Mesenchymal stem cell (in vitro differentiated cells and primary cell): ENCODE measurements at places on chromosomes 16 and 17.

GRCh38 chr17:77356690-77357201 lies 216.0 kb downstream of the SEC14L1 start:
- H3K4me3 ChIP-seq, result no peak overlapping the region
- H3K4me1 ChIP-seq, result peaks cover 24% of the 10 kb centered on the region
- no peak overlapping the region for H3K27ac ChIP-seq
- DNase-seq, result no peak
- H3K36me3 ChIP-seq, result peaks cover 9% of the 10 kb centered on the region

DNA sequence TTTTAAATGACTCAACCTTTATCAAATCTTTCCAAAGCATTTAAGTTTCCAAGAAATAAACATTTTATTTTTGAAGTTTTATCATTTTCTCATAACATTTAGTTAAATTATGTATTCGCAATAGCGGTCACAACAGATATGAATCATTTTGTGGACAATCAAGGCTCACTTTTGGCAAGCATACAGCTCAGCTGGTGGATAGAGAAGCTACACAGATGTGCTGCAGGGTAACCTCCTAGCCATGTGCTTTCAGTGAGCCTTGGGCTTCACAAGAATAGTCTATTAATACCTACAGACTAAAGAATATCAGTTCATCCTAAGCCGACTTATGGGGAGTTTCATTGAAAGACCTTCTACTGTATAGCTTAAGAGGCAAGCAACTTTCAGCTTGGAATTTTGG lies 144.8 kb downstream of the MRTFB start:
- DNase-seq, result no peak
- H3K4me3 ChIP-seq, result no peak overlapping the region
- H3K4me1 ChIP-seq, result no peaks in the 10 kb centered on the region
- no peak overlapping the region for H3K27ac ChIP-seq
- no peaks in the 10 kb centered on the region for H3K27me3 ChIP-seq

GRCh38 chr16:76837872-76838271 lies 353.1 kb upstream of the MON1B start:
- H3K27ac ChIP-seq, result no peak overlapping the region
- H3K4me3 ChIP-seq, result no peak overlapping the region
- H3K27me3 ChIP-seq, result no peaks in the 10 kb centered on the region
- no peaks in the 10 kb centered on the region for H3K4me1 ChIP-seq
- no peak for DNase-seq

- peaks cover 1% of the 10 kb centered on the region for H3K4me1 ChIP-seq
- peaks cover 8% of the 10 kb centered on the region for H3K27me3 ChIP-seq
- no peak overlapping the region for H3K27ac ChIP-seq
- H3K36me3 ChIP-seq, result no peaks in the 10 kb centered on the region
- no peak for DNase-seq
- H3K4me3 ChIP-seq, result no peak overlapping the region
Measured at GRCh38 chr17:64015447-64015846, 5.0 kb downstream of the ICAM2 start.

GRCh38 chr17:13129356-13129755 lies 111.5 kb upstream of the ELAC2 start:
- no peak for DNase-seq
- H3K27me3 ChIP-seq, result no peaks in the 10 kb centered on the region
- no peak overlapping the region for H3K27ac ChIP-seq
- no peaks in the 10 kb centered on the region for H3K4me1 ChIP-seq
- no peaks in the 10 kb centered on the region for H3K36me3 ChIP-seq

DNA sequence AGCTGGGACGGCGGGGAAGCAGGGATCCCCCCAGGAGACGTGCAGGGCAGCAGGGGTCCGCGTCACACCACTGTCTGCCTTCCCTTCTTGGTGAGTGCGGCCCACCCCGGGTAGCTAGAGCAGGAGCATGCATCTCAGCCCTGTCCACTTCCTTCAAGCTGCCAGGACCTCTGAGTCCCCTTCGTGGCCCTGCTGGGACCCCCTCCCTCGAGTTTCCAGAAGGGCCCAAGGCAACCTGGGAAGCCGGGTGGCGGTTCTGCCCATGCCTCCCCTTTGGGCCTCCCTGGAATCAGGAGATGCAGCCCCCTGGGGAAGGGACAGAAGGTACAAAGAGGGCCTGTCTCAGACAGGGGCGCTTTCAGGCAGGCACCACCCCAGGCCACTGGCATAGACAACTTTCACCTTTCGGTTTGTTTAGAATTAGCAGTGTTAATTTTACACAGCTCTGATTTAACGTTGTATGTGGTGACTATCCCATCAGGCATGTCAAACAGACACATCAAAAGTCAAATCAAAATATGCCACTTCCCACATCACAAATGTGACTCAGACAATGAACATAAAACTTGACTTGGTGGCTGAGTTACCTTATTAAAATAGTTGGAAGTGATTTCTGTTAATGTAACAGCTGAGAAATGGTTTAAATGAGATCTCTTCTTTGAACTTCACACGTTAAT lies 94.5 kb upstream of the METRNL start:
- peaks cover 14% of the 10 kb centered on the region for H3K4me1 ChIP-seq
- no peak for DNase-seq
- H3K4me3 ChIP-seq, result no peak overlapping the region
- H3K27ac ChIP-seq, result no peak overlapping the region
- no peaks in the 10 kb centered on the region for H3K36me3 ChIP-seq
- H3K27me3 ChIP-seq, result no peaks in the 10 kb centered on the region

DNA sequence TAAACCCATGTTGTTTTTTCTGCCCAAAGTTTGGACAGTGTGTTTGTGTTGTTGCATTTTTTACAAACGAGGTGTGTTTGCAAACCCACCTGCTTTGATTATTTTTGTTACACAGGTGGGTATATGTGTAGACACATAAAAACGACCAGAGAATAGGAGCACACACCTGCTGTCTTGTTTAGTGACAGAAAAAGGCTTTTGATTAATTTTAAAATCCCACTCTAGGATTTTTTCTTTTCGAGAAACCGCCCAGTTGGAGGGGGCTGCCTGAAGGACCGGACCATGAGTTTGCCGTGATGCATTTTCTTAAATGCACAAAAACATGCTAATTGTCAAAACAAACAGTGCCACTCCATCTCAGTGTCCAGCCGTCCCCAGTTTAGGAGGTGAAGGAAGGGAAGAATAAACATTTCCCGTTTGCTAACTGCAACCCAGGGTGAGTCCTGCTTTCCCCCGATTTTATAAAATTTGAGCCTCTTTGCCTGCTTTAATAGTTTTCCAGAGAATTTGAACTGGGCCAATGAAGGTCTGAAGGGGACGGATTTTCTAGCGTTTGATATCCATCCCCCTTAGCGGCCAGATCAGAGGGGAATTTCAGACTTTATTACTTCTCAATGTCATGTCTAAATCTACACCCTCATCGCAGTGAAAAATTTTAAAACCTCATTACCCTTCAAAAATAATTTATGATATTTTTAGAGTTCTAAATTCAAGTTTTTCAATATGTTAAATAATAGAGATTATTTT lies 3.2 kb downstream of the FOXC2 start:
- H3K4me3 ChIP-seq, result peak overlapping the region; percentile 42
- H3K4me1 ChIP-seq, result peaks cover 32% of the 10 kb centered on the region
- H3K27ac ChIP-seq, result peak overlapping the region; percentile 79

DNA sequence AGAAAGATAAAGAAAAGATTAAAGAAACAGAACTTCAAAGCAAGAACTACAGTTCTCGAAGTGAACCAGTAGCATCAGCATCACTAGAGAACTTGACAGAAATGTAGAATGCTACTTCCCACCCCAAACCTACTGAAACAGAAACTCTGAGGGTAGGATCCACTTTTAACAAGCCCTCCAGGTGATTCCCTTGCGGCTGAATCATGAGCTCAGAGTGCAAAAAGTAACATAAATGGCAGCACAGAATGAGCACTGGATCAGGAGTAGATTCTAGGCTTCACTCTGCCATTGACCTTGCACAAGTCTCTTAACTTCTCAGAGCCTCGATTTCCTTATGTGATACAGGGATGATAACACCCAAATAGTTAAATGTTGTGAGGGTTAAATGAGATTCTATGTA lies 5.8 kb downstream of the TOM1L2 start:
- H3K27ac ChIP-seq, result no peak overlapping the region
- no peaks in the 10 kb centered on the region for H3K27me3 ChIP-seq
- H3K4me3 ChIP-seq, result no peak overlapping the region
- DNase-seq, result no peak
- peaks cover 9% of the 10 kb centered on the region for H3K4me1 ChIP-seq
- H3K36me3 ChIP-seq, result no peaks in the 10 kb centered on the region

- H3K36me3 ChIP-seq, result no peaks in the 10 kb centered on the region
- no peak overlapping the region for H3K27ac ChIP-seq
- H3K4me3 ChIP-seq, result no peak overlapping the region
- no peaks in the 10 kb centered on the region for H3K27me3 ChIP-seq
Measured at GRCh38 chr17:65655706-65656105, 94.3 kb upstream of the AXIN2 start.

DNA sequence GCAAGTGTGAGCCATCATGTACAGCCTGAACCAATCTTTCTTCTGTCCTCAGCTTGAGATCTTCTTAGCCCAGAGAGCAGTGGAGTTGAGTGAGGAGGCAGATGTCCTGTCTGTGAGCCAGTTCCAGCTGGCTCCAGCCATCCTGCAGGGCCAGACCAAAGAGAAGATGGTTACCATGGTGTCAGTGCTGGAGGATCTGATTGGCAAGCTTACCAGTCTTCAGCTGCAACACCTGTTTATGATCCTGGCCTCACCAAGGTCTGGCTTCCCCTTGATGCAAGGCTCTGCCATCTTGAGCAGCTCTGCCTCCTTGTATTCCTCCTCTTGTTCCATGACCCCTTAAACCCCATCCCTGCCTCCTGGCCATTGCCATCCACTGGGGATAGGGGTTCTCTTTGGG lies 9.6 kb downstream of the CDK5RAP3 start:
- H3K27ac ChIP-seq, result no peak overlapping the region
- DNase-seq, result no peak
- no peaks in the 10 kb centered on the region for H3K4me1 ChIP-seq
- peaks cover 69% of the 10 kb centered on the region for H3K36me3 ChIP-seq
- H3K27me3 ChIP-seq, result no peaks in the 10 kb centered on the region
- H3K4me3 ChIP-seq, result no peak overlapping the region

- no peak overlapping the region for H3K27ac ChIP-seq
- H3K27me3 ChIP-seq, result no peaks in the 10 kb centered on the region
- H3K36me3 ChIP-seq, result no peaks in the 10 kb centered on the region
- no peaks in the 10 kb centered on the region for H3K4me1 ChIP-seq
- H3K4me3 ChIP-seq, result no peak overlapping the region
Measured at GRCh38 chr17:10875430-10875851, 37.6 kb upstream of the PIRT start.

- no peaks in the 10 kb centered on the region for H3K27me3 ChIP-seq
- no peaks in the 10 kb centered on the region for H3K36me3 ChIP-seq
- H3K4me3 ChIP-seq, result no peak overlapping the region
- no peaks in the 10 kb centered on the region for H3K4me1 ChIP-seq
- no peak for DNase-seq
Measured at GRCh38 chr17:56111706-56112485, 41.4 kb upstream of the ANKFN1 start.

- no peak overlapping the region for H3K4me3 ChIP-seq
- DNase-seq, result no peak
- no peak overlapping the region for H3K27ac ChIP-seq
- H3K4me1 ChIP-seq, result no peaks in the 10 kb centered on the region
Measured at GRCh38 chr16:50396761-50397535, 28.2 kb upstream of the BRD7 start.

- DNase-seq, result no peak
- H3K4me1 ChIP-seq, result peaks cover 9% of the 10 kb centered on the region
- H3K36me3 ChIP-seq, result peaks cover 3% of the 10 kb centered on the region
- no peak overlapping the region for H3K4me3 ChIP-seq
Measured at GRCh38 chr17:27511168-27511883, 55.1 kb downstream of the KSR1 start.

GRCh38 chr17:3026125-3026855 lies 37.1 kb downstream of the OR1D5 start:
- H3K36me3 ChIP-seq, result peaks cover 22% of the 10 kb centered on the region
- no peaks in the 10 kb centered on the region for H3K27me3 ChIP-seq
- H3K4me1 ChIP-seq, result no peaks in the 10 kb centered on the region
- H3K27ac ChIP-seq, result no peak overlapping the region
- DNase-seq, result no peak

GRCh38 chr16:847151-847550 lies 46.6 kb upstream of the GNG13 start:
- peaks cover 18% of the 10 kb centered on the region for H3K27me3 ChIP-seq
- no peak for DNase-seq
- no peaks in the 10 kb centered on the region for H3K36me3 ChIP-seq
- H3K27ac ChIP-seq, result no peak overlapping the region
- H3K4me1 ChIP-seq, result no peaks in the 10 kb centered on the region

GRCh38 chr16:58127634-58128033 lies 1.5 kb downstream of the CFAP20 start:
- peaks cover 7% of the 10 kb centered on the region for H3K4me1 ChIP-seq
- H3K36me3 ChIP-seq, result no peaks in the 10 kb centered on the region
- H3K27ac ChIP-seq, result no peak overlapping the region
- no peaks in the 10 kb centered on the region for H3K27me3 ChIP-seq
- DNase-seq, result peak; percentile 34

- no peaks in the 10 kb centered on the region for H3K36me3 ChIP-seq
- no peaks in the 10 kb centered on the region for H3K27me3 ChIP-seq
- H3K4me3 ChIP-seq, result no peak overlapping the region
- H3K4me1 ChIP-seq, result no peaks in the 10 kb centered on the region
Measured at GRCh38 chr17:59558039-59558438, 7.4 kb upstream of the DHX40 start.

- H3K36me3 ChIP-seq, result peaks cover 6% of the 10 kb centered on the region
- H3K4me1 ChIP-seq, result peaks cover 3% of the 10 kb centered on the region
- no peak overlapping the region for H3K27ac ChIP-seq
- no peaks in the 10 kb centered on the region for H3K27me3 ChIP-seq
- no peak for DNase-seq
Measured at GRCh38 chr17:57099165-57099564, 14.1 kb downstream of the AKAP1 start.

DNA sequence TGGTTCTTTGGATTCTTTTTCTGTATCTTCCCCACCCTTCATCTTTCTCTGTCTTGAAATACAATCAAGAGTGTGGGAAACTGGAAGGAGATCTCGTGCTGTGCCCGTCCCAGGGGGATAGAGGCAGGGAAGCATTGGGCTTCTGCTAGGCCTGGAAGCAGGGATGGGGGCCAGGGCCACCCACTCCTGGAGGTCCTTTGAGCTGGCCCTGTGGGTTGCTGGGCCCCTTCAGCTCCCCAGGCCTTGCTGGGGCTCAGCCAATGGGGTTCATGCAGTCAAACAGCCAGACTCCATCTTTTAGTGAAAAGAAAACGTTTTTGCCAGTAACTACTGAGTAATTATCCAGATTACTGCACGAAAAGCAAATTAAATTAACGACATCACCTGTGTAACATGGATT lies 67.8 kb downstream of the CCDC182 start:
- no peak for DNase-seq
- no peaks in the 10 kb centered on the region for H3K27me3 ChIP-seq
- H3K27ac ChIP-seq, result no peak overlapping the region
- H3K4me3 ChIP-seq, result no peak overlapping the region
- H3K4me1 ChIP-seq, result no peaks in the 10 kb centered on the region
